Amygdala (tissue), 56 donors: ENCODE measurements at places on chromosomes 6 and 20.
A peak's percentile ranks its signal among the peaks of the same experiment; 100 is the strongest.

DNA sequence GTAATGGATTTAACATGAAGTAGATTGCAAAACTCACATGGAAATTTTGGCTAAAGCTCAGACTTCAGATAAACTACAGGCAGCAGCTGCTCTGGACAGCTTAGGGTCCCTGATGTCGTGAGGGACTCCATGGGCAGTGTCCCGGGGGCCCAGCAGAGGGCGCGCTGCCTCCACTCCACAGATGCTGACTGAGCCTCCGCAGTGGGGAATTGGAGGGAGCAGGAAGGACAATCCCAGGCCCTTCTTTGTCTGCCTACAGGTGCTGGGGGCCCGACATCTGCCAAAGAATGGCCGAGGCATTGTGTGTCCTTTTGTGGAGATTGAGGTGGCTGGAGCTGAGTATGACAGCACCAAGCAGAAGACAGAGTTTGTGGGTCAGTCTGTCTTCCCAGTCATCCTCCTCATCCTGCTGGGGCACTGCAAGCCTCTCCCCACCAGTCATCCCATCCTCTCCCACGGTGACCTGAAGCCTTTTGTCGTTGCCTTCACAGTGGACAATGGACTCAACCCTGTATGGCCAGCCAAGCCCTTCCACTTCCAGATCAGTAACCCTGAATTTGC lies 35.9 kb downstream of the PLCG1 start:
- peak; percentile 54 for DNase-seq

DNA sequence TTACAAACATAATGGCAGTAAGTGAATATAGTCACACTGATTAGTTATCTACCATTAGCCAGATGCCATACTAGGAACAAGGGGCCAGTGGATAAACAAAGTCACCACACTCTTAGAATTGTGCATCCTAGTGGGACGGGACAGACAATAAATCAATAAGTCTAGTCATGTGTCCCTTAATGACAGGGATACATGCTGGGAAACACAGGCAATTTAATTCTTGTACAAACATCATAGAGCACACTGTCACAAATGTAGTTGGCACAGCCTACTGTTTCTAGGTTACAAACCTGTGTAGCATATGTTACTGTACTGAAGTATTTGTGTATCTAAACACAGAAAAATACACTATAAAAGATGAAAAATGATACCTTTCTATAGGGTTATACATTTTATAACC lies 123.0 kb upstream of the FAM184A start:
- no peak for DNase-seq

GRCh38 chr6:34393966-34394305 lies 1.5 kb upstream of the NUDT3 start:
- DNase-seq = no peak

GRCh38 chr6:38482466-38482865 lies 157.3 kb downstream of the BTBD9 start:
- DNase-seq = no peak

GRCh38 chr20:21145424-21145823 lies 19.5 kb downstream of the KIZ start:
- no peak for DNase-seq

DNA sequence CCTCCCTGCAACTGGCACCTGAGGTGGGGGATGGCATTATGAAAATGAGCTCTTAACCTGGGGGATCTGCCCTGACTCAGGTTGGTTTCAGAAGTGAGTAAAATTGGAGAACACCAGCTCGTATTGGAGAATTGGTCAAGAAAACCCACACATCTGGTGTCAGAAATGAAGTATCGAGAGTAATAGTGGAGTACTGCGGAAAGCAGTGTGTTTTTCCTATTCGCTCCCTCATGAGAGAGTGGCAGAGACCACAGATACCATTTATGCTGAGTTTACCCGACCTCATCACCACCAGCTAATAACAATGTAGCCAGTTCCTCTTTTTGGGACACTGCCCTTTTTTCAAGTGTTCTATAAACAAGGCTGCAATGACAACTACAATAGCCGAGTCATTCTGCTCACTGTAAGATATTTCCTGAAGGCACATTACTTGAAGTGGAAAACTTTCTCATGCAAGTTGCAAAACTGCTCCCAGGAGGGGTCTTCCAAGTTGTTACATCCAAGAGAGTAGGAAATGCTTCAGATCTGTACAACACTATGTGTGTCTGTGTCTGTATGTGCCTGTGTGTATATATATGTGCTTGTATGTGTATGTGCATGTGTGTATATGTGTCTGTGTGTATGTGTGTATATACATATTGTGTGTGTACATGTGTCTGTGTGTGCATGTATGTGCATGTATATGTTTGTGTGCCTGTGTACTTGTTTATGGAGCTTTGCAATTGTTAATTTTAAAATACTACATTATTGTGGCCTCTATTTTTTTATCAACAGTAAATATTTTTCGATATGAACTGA lies 106.0 kb upstream of the CST7 start:
- no peak for DNase-seq
